ENCODE measurements at places on chromosomes 6 and 20.

DNA sequence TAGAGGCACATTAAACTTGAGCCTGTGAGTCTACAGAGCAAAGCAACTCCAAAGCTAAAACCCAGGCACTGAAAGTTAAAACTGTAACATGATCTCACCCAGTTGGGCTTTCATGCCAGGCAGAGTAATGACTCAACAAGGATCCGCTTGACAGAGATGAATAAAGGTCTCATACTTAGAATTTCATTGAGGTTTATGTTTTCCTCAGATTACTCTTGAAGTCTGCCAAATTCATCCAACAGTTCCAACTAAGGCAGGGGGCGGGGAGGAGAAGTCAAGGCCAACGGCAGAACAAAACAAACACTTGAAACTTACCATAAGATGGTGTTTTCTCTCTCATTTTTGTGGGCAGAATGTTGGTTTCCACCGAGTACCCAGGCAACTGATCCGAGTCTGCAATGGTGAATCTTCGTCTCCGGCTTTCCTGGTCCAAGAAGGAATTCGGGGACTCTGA, 54.0 kb upstream of the IPCEF1 start:
- no peak for DNase-seq

DNA sequence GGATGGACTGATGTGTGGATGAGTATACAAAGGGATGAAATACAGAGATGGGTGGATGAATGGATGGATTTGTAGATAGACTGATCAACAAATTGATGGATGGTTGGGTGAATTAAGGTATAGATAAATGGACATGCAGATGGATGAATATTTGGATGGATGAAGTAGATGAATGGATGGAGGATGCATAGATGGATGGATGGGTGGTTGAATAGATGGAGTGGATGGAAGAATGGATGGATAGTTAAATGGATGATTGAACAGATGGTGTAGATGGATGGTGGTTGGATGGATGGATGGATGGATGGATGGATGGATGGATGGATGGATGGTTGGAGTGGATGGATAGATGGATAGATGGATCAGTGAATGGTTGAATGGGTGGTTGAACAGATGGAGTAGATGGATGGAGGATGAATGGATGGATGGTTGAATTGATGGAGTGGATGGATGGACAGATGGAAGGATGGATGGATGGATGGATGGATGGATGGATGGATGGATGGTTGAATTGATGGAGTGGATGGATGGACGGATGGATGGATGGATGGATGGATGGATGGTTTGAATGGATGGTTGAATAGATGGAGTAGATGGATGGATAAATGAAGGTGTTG, 15.0 kb downstream of the SLC2A10 start:
- DNase-seq, result no peak

DNA sequence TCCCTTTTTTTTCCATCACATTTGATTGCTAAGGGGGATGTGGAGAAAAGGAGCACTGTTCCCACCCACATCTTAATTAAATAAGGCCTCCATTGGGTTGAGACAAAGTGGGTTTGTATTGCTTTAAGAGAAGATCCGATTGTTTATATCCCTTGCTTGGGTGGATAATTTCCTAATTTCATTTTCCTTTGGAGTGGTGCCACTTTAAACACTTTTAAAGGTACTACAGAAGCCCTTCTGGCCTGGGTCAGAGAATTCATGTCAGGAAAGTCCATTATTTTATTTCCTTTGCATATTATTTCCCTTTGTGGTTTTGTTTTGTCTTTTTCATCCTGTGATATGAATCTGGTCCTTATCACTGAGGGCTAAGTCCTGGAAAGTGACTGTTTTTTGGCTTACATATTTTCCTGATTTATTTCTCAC, 56.9 kb downstream of the PHACTR2 start:
- DNase-seq, result no peak

DNA sequence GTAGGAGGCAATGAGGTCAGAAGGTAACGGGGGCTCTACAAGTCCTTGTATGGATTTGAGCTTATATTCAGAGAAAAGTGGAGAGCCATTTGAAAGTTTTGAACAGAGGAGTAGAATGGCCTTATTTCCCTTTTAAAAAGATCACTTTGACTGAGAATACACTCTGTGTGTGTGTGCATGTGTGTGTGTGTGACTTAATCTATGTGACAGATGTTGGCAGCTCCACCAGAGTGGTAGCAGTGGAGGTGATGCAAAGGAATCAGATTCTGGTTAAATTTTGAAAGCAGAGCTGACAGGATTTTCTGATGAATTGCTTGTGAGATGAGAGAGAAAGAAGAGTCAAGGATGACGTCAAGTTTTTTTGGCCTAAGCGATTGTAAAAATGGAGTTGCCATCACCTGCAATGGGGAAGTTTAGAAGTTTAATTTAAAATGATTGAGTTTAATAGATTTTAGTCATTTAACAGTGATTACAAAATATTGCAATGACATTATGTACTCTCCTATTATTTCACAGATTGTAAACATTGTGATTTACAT, 172.2 kb upstream of the HEY2 start:
- no peak for DNase-seq

- DNase-seq, result no peak
Observed at GRCh38 chr20:12179692-12180091, 262.0 kb downstream of the BTBD3 start.

Measured in hematopoietic multipotent progenitor cell treated with erythropoietin and hydrocortisone succinate and interleukin-3 and kit ligand, for 8 days (in vitro differentiated cells).